T follicular helper cell (primary cell): ENCODE measurements at places on chromosomes 11 and 22.

DNA sequence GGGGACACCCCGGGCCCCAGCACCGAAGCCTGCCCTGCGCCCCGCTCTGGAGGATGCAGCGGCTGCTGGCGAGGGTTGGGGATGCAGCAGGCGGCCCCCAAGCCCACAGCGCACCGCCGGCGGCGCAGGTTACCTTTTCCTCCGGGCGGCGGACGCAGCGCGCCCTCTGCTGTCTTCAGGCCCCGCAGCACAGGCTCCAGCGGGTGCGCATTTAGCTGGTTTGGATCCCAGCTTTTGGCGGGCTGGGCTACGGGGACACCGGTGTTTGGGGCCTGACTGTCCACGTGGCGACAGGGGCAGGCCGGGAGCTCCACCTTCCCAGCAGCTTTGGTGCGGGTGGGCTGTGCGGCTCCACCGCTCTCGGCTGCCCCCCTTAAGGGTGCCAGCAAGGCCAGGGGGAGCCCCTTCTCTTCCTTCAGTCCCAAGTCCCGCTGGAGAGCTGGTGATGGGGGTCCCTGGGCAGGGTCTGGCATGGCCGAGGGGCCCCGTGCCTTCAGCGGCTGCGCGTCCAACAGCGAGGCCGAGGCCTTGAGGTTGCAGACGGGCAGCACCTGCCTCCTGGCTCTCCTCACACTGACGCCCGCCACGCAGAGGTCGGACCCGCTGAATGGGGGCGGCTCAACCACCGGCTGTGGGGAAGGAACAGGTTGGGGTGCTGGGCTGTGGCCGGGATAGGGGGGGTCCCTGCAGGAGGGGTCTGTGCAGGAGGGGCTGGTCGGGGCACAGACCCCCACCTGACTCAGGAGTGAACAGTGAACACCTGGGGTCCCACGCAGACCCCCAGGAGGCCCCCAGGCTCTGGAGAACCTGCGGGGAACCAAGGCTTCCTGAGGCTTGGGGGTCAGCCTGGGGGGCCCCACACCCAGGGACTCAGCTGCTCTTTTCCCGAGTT lies 18.0 kb upstream of the IL17REL start:
- DNase-seq: peak; percentile 76

DNA sequence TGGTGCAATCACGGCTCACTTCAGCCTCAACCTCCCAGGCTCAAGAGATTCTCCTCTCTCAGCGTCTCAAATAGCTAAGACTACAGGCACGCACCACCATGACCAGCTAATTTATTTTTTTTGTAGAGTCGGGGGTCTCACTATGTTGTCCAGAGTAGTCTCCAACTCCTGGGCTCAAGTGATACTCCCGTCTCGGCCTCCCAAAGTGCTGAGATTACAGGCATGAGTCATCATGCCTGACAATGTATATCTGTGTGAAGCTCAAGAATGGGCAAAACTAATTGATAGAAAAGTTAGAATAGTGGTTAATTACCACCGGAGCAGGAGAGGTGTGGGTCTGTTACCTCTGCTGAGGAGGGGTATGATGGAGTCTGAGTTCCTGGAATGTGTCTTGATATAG lies 9.1 kb upstream of the SLC43A3 start:
- DNase-seq: no peak

GRCh38 chr11:113991170-113991569 lies 16.3 kb downstream of the HTR3A start:
- no peak for DNase-seq

- DNase-seq: no peak
Measured at GRCh38 chr11:15557457-15558230, 442.9 kb downstream of the INSC start.

DNA sequence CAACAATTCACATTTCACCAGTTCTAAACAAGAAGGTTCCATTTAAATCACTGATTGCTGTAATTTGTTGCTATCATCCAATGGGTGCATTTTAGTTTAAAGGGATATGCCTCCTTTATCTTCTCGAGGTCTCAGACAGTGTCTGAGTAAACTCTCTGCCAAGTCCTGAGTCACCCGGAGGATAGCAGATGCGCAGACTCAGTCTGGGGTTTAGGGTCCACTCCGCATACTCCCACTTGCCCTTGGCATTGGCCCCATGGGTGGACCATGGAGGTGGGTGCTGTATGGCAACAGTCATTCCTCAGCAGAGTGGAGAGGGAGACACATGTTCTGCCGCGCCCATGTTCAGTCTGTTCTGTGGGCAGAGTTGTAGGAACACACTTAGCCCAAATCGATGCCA lies 65.4 kb upstream of the CRTAM start:
- DNase-seq: no peak
